Mesothelial cell of epicardium (in vitro differentiated cells): ENCODE measurements at places on chromosomes 6 and 20.

DNA sequence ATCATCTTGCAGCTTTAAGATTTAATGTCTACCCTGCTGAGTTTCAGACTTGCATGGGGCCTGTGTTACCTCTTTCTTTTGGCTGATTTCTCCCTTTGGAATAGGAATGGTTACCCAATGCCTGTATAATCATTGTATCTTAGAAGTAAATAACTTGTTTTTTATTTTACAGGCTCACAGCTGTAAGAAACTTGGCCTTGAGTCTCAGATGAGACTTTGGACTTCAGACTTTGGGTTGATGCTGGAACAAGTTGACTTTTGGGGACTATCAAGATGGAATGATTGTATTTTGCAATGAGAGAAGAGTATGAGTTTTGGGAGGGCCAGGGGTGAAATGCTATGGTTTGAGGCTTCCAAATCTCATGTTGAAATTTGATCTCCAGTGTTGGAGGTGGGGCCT is 34.9 kb upstream of the CAP2 start:
- no peak for DNase-seq

DNA sequence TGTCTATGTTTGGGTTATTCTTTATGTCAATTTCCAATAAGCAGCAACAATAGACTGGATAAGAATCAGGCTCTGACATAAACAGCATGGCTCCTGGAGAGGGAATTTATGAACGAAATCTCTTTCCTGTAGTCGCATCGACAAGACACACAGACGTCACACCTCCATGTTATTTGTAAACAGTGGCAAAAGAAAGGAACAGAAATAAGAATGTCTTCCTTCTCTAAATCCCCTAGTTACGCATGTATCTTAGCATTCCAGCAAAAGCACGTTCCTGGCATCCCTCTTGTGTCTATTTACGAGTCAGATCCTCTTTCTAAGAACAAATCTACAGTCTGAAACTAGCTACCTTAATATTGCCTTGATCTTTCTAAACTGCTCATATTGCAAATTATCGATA is 559.1 kb upstream of the JAG1 start:
- DNase-seq, result no peak

DNA sequence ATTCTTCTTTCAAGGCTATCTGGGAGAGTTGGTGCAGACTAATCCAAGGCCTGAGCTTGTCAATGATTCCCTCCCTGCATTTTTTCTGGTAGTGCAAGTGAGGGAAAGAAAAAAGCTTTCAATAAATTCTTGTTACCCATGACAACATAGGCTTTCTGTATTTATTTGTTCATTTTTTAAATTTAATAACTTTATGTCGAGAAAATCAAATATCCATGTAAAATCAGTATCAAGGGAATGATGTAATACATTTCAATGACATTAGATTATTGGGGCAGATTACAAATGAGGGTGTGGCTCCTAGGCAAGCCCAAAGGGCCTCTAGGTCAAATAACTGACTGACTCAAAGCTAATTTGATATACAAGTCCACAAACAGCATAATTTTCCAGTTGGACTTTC is 104.0 kb downstream of the GJA1 start:
- no peak for DNase-seq

DNA sequence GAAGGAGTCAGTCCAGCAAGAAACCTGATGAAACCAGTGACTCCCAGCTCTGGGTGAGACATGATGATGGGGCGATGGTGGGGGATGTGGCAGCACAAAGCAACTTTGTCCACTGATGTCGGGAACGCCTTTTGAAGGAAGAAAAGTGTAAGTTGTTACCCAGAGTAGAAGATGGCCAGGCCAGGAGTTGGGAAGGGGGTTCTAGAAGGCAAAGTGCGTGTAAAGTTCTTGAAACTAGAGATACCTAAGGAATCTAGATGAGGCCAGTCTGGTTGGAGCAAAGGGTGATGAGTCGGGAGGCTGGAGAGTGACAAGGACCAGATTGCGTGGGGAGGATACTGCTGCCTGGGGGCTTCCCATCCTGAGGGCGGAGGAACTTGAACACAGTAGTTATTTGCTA is 117.0 kb downstream of the PHACTR3 start:
- no peak for DNase-seq

- peak; percentile 80 for DNase-seq
Measured at GRCh38 chr20:44747166-44748004, 1.7 kb downstream of the KCNK15 start.

- DNase-seq, result no peak
Measured at GRCh38 chr20:20606050-20606449, 106.4 kb downstream of the RALGAPA2 start.

- no peak for DNase-seq
Measured at GRCh38 chr6:154591234-154591633, 80.7 kb upstream of the CNKSR3 start.

GRCh38 chr20:5033566-5033965 is 32.3 kb upstream of the SLC23A2 start:
- DNase-seq, result no peak

GRCh38 chr6:106272287-106272686 is 53.3 kb downstream of the ATG5 start:
- DNase-seq, result no peak

DNA sequence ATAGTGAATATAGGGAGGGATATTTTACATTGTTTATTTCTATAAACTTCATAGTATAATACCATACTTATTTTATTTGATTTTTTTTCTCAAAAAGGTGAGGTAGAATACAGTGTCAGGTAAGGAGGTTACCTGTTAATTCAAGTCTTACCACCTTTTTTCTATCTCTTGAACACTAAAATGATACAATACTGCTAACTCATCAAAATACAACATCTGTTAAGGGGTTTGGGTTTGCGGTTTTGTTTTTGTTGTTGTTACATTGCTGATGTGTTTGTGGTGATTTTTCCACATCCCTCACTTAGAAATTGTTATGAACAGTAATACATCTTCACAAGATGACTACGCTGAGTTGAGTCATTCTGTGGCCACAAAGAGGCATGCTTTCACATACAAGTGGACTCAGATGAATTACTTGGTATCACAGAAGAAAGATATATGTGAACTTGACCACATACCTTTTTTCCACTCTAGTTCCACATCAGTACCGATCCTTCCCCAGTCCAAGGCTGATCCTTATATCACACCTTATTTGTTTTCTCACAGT is 139.4 kb upstream of the ID4 start:
- no peak for DNase-seq

- no peak for DNase-seq
Measured at GRCh38 chr6:136077834-136078576, 172.1 kb downstream of the MTFR2 start.

DNA sequence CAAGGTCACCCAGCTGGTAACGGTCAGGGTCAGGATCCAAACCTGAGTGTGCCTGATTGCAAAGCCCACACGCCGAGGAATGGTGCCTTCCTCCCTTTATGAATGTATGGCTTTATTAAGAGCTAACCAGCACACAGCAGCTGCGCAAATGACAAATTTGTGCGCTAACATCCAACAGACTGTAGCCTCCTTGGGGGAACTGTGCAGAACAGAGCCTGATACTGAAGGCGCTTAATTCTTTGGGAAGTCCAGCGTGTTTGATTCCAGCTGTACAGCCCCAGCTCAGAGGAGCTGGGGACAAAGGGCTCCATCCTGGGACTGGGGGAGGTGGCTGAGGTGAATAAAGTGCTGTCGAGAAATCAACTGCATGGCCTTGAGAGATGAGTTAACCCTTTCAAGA is 75.7 kb upstream of the JARID2 start:
- DNase-seq, result no peak

- no peak for DNase-seq
Measured at GRCh38 chr6:52365866-52366540, 4.1 kb downstream of the PAQR8 start.

GRCh38 chr6:21228411-21228810 is 365.1 kb upstream of the SOX4 start:
- no peak for DNase-seq

GRCh38 chr6:81942067-81942370 is 189.5 kb upstream of the TENT5A start:
- DNase-seq, result no peak

DNA sequence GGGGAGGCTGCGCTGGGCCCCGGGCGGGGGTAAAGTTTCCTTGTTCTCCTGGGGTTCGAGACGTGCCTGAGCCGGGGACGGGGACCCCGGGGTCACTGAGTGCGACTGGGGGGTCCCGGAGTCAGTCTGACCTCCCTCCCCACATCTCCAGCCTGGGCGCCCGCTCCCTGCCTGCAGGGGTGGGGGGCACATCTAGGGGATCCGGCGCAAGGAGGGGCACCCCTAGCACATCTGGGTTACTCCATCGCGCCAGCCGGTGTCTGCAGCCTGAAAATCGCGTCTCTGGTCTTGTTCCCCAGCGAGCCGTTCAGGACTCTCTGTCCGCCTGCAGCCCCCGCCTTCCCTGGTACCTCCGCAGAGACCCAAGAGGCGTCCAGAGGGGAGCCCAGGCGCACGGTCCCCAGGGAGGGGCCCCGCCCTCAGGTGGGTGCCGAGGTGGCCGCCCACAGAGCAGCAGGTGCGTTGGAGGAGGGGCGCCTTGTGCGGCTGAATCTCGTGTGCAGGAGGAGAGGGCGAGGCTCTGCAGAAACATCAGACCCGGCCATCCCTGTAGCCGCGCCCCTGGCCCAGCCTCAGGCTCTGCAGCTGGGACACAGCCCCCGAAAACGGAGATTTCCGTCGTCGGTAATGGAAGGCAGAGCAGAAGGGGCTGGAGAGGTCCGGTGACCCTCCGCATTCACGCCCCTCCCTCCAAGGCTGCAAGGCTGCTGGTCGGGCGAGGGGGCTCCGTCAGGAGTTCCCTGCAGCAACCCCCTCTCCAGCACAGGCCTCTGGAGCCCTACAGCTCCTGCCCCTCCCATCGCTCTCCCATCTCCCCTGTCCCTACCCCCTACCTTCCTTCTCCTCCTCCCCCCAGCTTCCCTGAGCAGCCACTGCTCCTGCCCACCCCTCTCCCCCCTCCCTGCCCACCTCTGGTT is 628 bp upstream of the CHRNA4 start:
- DNase-seq, result no peak
